ENCODE measurements at places on chromosomes 2 and 18.

DNA sequence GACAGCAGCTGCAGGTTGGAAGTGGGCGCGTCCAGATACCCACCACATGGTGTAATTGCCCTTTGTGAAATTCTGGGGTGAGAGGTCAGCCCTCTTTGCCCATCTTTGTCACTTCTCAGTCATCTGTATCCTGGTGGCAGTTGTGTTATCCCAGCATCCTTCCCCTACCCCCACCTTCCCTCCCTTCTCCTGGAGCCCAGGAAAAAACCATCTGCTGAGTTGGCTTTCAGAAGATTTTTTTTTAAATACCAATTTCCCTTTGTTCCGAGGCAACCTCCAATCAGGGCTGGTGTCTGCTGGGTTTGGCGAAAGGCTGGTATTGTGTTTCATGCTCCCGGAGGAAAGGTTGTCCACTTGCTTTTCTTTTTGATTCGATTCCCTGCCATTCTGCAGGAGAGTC, 35.2 kb downstream of the SETBP1 start:
- no peak for DNase-seq

GRCh38 chr2:54076586-54076985, 38.8 kb upstream of the ACYP2 start:
- no peak for DNase-seq

GRCh38 chr18:7152440-7152839, 34.8 kb upstream of the LAMA1 start:
- no peak for DNase-seq

GRCh38 chr2:26072925-26073768, 39.3 kb downstream of the RAB10 start:
- no peak for DNase-seq

GRCh38 chr2:16728351-16729136, 62.9 kb upstream of the CYRIA start:
- DNase-seq, result no peak

GRCh38 chr2:2452961-2453360, 121.9 kb upstream of the MYT1L start:
- no peak for DNase-seq

GRCh38 chr2:20501974-20502373, 55.1 kb downstream of the RHOB start:
- no peak for DNase-seq

- no peak for DNase-seq
These were observed 18.5 kb downstream of the SFTPB start for GRCh38 chr2:85649201-85650190.
